ENCODE measurements at places on chromosomes 16 and 17. TPM values are rescaled to one million over a fixed set of nuclear protein-coding genes. Genes with fewer than 3 reads are reported as not detected.

TMEM94 gene
- total RNA-seq: 56.8 TPM

FA2H gene
- total RNA-seq: 0.50 TPM

CIBAR2 gene
- not detected for total RNA-seq

COX10 gene
- total RNA-seq: 50.6 TPM

GPR142 gene
- total RNA-seq: 0.15 TPM

NPIPA5 gene
- 9.9 TPM for total RNA-seq

GPR139 gene
- total RNA-seq: not detected

METRNL gene
- 68.4 TPM for total RNA-seq

SOST gene
- total RNA-seq: not detected

SPATA22 gene
- 0.50 TPM for total RNA-seq

ABCC11 gene
- total RNA-seq: not detected

SYCE1L gene
- 2.1 TPM for total RNA-seq

EVPLL gene
- total RNA-seq: not detected

SEPTIN12 gene
- not detected for total RNA-seq

TMEM204 gene
- total RNA-seq: 28.8 TPM

TBC1D26 gene
- total RNA-seq: not detected

HASPIN gene
- total RNA-seq: 0.45 TPM

DNA sequence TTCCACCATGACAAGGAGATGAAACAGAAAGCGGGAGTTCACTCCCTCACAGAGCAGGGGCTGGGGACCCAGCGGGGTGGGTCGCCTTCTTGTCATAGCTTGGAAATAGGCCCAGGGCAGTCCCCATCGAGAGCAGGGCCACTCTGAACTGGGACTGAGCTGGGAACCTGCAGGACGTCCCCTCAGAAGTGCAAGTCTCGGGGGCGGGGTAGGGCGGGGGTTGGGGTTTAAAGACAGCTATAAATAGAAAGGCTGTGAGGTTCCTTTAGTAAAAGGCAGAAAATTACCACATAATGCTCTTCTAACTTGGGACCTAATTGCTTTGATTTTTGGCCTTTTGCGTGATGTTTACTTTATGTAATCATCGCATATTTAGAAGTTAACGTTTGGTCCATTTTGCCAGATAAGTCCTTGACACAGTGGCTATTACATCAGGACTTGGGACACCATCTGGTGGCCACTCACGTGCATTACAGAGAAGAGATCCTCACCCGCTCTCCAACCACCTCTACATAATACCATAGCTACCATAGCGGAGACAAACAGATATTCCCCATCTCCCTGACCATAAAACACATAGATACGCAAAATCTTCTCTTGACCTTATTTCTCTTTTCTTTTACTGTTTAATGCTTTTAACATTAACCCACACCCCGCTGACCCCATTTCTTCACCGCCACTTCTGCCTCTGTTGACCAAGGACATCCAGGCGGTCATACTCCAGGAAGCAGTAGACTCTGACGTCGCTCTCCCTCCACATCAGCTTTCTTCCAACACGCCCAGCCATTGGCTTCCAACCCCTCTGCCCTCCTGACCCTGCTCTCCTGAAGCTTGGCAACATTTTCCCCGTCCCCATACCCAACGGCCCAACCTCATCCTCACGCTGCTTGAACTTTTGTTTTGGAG is 27.5 kb upstream of the PIK3R6 start:
- DNase-seq: peak; percentile 54

- DNase-seq: no peak
Measured at GRCh38 chr16:11109566-11109965, 146.4 kb downstream of the SOCS1 start.

DNA sequence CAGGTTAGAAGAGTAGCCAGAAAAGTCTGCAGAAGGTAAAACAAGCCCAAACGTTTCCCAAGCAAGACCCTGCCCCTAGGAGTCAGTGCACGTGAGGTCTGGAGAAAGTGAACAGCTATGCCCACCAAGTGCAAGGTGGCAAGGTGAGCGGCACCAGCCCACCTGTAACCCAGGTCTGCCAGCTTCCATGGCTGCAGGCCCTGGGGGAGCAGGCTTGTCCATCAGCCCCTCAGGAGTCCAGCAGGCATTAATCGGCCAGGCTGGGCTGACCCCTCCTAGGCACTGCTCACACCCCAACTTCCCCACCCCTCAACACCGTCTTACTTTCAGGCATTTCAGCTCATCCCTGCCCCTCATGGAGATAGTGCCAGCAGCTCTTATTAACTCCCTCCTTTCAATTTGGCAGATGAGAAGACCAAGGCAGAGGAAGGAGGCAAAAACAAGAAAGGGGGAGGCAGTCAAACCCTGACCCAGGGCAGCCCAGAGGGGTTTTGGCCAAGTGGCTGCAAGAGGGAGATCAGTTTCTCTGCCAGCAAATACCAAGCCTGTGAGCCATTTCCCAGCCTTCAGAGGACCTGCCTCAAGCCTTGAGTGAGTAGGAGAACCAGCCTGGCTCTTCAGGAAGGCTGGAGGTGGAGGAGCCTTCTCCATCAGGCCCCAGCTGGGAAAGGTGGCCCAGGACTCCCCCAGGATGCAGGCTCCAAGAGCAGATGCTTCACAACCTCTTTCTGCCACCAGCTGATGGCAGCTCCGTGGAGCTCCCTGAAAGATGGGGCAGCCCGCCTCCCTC is 14.7 kb downstream of the BEAN1 start:
- no peak for DNase-seq

GRCh38 chr16:82655072-82655714 is 28.4 kb downstream of the CDH13 start:
- DNase-seq: no peak

- DNase-seq: no peak
Measured at GRCh38 chr17:75472119-75472518, 15.7 kb downstream of the TMEM94 start.

GRCh38 chr16:6081320-6081976 is 983.9 kb upstream of the EEF2KMT start:
- no peak for DNase-seq

DNA sequence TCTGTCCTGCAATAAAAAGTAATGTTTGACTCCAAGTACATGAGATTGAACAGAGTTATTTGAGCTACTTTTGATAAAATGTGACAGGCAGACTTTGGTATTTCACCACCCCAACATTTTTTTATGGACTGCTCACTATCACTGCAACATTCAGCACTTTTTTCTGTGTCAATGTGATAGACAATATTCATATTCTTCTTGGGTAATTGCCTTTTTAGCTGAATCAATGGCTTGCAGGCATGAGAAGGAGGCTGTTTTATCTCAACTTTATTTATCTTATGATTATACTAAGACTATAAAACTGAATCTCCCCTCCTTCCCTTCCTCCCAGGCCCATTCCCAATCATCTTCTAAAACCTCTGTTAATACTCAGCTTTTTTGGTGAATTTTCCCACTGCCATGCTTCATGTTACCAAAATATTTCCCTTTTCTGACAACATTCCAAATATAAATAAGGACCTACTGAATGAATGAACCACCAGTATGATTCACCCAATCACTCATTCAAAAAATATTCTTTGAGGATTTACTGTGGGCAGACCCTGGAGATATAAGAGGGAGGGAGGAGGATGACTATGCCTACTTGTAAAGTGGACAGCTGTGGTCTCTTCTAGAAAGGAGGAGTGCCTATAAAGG is 67.6 kb downstream of the CDH13 start:
- DNase-seq: no peak

DNA sequence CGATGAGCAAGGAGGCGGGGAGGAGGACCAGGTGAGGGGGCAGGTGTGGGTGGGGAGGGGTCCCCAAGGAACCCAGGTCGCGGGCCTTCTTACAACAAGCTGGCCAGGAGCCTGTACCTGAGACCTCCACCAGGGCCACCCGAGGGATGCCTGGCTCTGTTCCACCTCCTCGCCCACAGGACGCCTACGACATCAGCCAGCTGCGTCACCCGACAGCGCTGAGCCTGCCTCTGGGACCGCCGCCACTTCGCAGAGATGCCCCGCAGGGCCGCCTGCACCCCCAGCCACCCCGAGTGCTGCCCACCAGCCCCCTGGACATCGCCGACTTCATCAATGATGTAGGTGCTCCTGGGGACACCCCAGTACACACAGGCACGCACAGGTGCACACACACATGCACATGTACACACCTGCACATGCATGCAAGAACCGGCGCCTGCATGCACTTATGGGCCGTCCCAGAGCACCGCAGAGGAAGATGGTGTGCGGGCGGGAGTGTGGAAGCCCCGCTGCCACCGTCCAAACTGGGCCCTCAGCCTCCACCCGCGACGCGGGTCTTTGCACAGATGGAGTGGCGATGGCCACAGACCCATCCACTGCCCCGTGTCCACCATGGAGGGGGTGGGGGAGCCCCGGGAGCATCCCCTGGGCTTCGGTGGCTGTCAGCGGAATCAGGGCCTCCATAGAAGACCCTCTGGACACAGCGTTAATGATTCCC is 6.6 kb downstream of the SLC22A31 start:
- DNase-seq: no peak

- peak; percentile 13 for DNase-seq
Measured at GRCh38 chr17:77496401-77496801, 355.6 kb downstream of the SEC14L1 start.

DNA sequence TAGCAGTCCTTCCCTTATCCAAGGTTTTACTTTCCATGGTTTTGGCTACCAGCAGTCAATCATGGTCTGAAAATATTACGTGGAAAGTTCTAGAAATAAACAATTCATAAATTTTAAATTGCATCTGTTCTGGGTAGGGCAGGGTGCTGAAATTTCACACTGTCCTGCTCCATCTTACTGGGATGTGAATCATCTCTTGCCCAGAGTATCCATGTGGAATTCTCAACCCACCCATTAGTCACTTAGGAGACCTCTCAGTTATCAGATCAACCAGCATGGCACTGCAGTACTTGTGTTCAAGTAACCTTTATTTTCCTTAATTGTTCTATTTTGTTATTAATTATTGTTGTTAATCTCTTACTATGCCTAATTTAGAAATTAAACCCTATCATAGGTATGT is 202.8 kb upstream of the CPHXL start:
- DNase-seq: no peak

- DNase-seq: no peak
Measured at GRCh38 chr16:85753976-85754375, 3.1 kb upstream of the C16orf74 start.

DNA sequence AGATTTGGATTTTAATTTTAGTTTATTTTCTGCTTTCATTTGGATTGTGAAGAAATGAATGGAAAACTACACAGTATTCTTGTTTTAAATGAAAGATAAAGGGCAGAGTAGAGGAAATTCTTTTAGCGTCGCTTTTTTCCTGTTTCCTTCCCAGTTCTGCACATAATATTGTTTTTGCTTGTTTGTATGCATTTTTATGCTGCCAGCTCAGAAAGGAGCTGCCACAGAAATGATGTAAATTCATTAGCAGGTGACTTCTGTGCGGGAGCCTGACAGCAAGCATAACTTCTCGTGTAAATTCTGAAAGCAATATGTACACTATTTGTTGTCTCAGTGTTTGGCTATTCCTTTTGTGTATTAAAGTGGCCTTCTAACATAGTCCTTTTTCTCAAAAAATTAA is 234.6 kb downstream of the PHKB start:
- DNase-seq: no peak

- no peak for DNase-seq
Measured at GRCh38 chr17:55770196-55770870, 19.5 kb downstream of the PCTP start.

- no peak for DNase-seq
Measured at GRCh38 chr17:61345061-61345460, 54.6 kb upstream of the TBX2 start.

- DNase-seq: no peak
Measured at GRCh38 chr17:61275395-61275794, 124.2 kb upstream of the TBX2 start.

DNA sequence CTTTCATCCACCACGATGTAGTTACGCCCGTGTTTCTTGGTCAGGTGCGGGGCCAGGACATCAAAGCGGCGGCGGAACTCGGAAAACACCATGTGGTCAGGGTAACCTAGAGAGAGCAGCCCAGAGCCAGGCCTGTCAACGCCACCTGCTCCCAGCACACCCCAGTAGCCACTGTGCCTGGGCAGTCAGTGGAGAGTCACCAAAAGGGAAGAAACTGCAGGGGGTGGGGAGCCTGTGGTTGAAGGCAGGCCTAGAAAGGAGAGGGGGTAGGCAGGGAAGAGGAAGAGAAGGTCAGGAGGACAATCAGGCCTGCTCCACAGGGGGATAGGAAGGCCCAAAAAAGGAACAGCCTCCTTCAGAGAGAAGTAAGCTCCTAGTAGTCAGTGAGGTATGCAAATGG is 64.1 kb downstream of the PIPOX start:
- no peak for DNase-seq

DNA sequence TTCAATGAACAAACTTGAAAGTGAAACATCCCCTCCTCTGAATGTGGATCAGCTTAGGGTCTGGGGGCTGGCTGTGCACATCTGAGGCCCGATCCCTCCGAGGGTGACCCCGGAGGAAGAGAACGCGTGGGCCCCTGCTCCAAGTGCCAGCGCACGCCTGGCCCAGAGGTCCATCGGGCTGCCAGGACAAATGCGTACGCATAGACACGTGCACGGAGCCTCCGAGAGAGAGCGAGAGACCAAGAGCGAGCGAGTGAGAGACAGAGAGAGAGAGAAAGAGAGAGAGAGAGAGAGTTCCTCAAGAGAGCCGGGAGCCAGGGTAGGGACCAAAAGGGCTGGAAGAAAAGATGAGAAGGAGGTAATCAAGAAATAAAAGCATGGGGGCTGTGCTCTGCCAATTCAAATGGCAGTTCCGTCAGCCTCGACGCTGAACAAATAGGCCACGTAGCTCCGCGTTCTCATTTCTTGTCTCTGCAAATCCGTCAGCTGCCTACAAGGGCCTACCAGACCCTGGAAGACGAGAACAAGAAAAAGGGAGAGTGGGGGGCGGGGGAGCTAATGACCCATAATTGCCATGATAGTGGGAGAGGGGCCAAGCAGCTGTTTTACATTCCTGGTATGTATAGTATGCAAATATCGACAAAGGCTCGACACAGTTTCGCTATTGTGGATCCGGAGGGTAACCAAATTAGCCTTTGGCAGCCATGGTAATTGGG is 435.3 kb upstream of the ZFHX3 start:
- no peak for DNase-seq

- no peak for DNase-seq
Measured at GRCh38 chr17:11996722-11997146, 541 bp downstream of the ZNF18 start.

- DNase-seq: peak; percentile 88
Measured at GRCh38 chr17:76710863-76711611, at the start of gene MXRA7. Gene MXRA7 (minus strand): TSS chr17:76710965. CDS start chr17:76710946, 19 bp downstream.

- no peak for DNase-seq
Measured at GRCh38 chr17:35541434-35541833, 4.0 kb upstream of the SLFN12L start.

DNA sequence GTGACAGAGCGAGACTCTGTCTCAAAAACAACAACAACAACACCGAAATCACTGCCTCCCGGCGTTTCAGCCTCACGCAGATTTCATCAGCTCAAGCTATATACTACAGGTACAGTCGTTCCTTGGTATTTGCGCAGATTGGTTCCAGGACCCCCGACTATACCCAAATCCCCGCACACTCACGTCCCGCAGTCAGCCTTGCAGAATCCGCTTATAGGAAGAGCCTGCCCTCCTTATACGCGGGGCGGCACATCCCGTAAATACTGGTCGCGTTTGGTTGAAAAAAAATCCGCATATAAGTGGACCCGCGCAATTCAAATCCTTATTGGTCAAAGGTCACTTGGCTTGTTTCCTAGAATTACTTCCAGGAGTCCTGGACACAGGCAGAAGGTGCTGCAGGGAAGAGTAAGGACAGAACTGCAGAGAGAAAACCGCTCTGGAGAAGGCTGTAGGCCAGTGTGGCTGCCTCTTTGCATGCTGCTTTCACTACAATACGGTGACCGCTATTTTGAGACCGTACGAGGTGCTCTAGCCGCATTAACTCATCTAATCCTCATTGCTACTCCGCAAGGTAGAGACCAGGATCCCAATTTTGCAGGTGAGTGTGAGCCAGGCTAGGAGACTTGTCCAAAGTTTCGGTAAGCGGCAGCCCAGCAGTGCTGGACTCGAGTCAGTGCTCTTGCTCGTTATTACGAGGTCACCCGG is 718 bp downstream of the NDUFAB1 start:
- no peak for DNase-seq

Measured in left ventricle myocardium superior (tissue), 1 donor.